ENCODE measurements at places on chromosomes 2 and 18.

DNA sequence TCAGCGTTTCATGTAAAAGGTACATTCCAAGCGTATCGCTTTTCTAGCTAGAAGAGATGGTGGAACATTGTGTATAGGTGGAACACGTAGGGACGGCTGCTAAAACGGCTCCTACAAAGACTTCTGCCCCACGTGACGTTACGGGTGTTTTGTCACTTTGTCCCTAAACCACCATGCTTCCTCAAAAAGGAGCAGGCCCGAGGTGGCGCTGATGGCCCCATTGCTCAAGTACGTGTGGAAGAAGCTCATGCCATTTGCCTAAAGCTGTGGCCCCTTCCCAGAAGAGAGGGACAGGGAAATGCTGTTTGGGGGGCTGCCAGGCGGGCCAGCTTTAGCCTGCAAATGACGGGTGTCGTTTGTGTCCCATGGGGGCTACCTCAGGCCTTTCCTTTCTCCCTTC lies 72.7 kb downstream of the TMEM247 start:
- DNase-seq, result no peak

- no peak for DNase-seq
Measured at GRCh38 chr2:208479342-208479741, 72.8 kb downstream of the PTH2R start.

GRCh38 chr18:25326361-25326952 lies 25.5 kb downstream of the ZNF521 start:
- no peak for DNase-seq

- DNase-seq, result no peak
Measured at GRCh38 chr18:76622651-76623050, 127.6 kb upstream of the ZNF516 start.

DNA sequence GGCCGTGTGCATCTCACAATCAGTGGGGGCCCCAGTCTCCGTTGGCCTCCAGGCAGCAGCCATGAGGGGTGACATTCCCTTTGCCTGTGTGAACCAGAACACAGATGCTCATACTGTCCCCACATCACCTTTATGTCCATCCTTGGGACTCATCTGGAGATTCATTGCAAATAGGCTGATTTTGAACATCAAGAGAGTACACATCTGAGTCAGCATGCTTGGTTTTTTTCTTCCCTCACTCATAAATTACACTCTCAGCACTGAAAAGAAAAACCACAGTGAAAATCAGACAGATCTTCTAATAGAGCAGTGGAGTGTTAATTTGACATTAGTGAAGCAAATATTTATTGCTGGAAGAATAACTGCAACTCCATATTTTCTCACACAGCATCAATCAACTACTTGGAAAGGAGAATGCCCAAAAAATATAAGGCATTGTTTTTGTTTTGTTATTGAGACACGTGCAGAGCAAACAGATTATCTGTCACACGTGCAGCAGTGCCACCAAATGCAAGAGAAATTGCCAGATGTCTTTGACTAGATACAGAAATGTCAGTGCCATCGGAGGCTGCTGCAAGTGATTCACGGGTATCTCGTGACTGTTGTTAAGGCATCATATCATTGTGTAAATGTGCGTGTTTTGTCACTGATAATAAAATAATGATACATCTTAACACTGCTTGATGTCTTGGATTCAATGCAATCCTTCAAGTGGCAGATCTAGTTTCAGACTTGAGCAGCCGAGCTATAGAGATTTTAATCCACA lies 10.9 kb downstream of the APCDD1 start:
- DNase-seq, result no peak

- no peak for DNase-seq
Measured at GRCh38 chr2:18506883-18507509, 53.5 kb downstream of the RDH14 start.

- no peak for DNase-seq
Measured at GRCh38 chr2:24261441-24261840, 86.6 kb downstream of the FAM228A start.

DNA sequence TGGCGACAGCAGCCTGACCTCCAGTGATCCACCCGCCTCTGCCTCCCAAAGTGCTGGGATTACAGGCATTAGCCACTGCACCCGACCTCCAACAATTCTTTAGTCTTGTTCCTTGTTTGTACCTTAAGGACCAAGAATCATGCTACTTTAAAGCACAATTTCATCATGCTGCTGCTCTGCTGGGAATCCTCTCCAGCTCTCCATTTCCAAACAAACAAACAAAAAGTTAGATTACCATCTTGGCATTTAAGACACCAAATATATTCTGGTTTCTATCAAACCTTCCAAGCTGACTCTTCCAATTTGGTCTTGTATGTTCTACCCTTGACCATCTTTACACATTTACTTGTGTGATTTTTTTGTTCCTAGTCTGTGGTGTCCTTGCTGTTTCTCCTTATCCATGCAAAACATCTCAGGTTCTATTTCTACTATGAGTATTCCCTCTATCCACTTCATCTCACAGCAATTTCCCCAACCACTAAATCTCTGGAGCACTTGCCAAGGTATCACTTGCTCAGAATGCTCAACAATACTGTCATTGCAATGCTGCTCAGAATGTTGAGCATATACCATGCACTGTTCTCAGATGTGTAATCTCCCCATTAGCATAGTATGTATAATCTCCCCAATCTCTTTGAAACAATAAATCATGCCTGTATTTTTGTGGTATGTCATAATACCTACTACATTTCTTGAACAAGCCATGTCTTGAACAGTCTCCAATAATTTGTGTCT lies 73.2 kb upstream of the GALNT5 start:
- DNase-seq, result no peak

DNA sequence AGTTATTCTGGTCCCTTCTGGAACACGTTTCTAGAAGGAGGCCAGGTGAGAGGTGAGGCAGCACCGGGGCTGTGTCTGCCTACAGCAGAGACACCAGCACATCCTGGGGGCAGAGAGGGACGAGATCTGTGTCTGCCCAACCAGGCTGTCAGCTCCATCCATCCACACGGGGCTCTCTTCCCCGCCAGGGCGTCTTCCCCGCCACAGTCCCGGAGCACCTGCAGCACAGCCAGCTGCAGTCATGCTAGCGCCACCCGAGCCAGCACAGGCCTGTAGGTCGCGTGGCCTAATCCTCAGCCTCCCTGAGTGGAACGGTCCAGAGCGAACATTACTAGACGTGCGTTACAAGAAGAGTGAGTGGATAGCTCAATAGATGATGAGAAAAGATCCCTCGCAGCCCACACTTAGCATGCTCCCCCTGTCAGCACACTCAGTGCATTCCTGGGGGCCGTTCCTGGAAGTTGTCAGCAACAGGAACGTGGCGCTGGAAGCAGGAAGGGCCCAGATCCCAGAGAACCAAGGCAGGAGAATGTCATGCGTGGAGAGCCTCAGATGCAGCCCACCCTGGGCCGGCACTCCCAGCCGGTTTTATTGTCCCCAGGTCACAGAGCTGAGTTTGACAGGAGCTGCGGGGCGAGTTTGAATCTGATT lies 179.0 kb downstream of the TWIST2 start:
- no peak for DNase-seq

DNA sequence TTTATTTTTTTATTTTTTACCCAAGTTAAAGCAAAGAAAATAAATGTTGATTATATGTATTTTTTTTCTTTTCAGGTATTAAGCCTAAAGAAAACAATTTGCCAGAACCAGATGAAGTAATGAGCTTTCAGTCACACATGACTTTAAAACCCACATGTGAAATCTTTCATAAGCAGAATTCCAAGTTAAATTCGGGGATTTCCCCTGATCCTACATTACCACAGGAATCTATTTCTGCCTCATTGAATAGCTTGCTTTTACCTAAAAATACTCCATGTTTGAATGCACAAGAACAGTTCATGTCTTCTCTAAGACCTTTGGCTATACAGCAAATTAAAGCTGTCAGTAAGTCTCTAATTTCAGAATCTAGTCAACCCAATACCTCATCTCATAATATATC lies 26.6 kb downstream of the GEN1 start:
- no peak for DNase-seq

DNA sequence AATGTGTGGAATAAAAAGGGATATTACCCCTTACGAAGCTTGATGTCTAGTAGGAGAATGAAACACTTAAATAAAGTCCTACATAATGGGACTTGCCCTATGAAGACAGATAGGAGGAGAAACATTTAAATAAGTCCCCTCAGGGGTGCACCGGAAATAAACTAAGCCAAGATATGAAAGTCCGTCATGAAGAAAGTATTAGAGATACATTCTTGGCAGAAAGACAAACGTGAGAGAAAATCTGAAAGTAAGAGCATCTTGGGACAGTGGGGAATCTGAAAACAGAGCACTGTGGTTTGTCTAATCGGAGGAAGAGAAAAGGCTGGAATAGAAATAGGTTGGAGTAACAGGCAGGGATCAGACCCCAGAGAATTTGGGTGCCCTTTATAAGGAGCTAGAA lies 516.9 kb upstream of the DSEL start:
- DNase-seq, result no peak

DNA sequence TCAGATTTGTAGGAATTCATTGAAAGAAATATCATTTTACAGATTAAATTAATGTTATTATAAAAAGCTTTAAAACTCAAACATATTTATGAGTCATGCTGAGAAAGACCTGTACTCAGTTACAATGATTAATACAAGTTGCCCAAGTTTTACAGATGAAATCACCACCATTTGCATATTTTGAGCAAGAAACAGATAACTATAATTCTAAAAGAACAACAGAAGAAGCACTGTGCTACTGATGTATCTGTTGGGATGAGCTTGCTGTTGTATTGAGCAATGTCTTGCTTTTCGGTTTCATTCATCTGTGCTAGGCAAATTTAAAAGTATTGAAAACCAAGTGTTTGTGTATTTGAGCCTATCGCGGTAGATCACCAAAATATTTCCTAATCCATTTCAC lies 1589.1 kb upstream of the ZEB2 start:
- no peak for DNase-seq

GRCh38 chr2:157627594-157628476 lies 829 bp downstream of the ACVR1C start:
- no peak for DNase-seq

DNA sequence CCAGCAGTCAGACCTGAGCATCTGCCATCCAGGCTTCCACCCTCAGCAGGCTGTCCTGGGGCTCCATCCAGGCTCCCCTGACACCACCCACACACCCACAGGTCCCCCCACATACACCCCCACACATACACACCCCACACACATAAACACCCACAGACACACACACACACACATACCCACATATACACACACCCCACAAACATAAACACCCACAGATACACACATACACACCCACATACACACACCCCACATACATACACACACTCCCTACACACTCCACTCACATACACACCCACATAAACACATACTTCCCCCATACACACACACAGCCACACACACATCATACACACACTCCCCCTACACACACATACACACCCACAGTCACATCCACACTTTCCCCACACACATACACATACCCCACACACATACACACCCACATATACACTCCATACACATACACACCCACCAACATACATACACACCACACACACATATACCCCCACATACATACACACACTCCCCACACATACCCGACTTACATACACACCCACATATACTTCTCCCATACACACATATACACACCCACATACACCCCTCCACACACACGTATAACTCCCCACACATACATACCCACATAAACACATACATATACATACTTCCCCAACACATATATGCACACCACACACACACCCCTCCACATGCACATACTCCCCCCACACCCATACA lies 183.3 kb upstream of the ETAA1 start:
- DNase-seq, result no peak

DNA sequence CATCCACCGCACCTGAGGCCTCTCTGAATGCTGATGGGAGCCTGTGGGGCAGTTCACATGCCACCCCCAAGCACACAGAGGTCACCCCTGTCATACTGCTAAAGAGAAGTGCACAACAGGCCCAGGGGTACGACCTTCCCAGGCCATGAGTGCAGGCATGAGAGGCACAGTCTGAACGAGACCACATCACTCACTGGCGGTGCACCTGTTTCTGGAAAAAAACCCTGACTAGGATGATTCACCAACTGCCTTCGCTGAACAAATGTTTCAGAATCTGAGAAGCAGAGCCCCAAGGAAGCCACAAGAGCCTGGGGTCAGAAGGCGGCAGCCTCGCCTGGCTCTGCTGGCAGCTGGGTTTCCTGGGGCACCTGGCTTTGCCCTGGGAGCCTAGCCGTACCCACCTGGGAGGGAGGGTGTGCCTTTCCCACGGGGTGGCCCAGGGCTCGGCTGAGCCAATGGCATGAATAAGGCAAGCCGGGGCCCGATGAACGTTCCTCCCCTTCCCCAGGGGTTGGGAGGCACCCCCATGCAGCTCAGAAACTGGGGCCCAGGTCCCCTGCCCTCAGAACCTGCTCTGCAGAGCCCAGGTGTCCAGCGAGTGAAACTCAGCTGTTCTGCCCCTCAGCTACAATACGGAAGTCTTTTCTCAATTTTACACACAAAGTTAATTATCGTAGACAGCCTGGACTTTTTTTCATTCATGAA lies 73.8 kb downstream of the HDAC4 start:
- DNase-seq, result no peak

DNA sequence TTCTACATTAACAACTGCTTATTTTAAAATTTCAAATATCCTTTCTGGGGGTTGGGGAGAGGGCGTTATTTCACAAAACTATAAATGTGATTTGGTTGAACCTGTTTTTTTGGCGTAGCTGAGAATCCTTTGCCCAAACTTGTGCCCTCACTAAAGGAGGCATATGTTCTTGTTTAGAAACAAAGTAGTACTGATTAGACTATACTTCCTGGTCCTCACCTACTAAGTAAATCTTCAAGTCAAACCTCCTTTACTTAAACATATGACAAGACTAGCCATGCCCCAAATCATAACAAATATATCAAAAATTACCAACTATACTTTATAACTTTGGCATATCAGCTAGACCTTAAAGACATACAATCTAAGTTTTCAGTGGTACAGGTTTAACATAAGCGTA lies 5.8 kb downstream of the EIF2AK3 start:
- no peak for DNase-seq

DNA sequence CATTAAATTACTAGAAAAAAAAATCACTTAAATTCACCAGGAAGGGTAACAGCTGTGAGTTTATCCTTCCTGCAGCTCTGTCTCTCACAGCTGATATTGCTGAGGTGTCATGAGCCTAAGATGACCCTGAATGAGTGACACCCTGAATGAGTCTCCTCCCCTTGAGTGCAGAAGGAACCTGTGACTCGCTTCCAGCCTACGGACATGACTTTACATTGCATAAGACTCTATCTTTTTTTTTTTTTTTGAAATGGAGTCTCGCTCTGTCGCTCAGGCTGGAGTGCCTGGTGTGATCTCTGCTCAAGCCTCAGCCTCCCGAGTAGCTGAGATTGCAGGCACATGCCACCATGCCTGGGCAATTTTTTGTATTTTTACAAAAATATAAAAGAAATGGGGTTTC lies 14.1 kb downstream of the MRO start:
- no peak for DNase-seq

DNA sequence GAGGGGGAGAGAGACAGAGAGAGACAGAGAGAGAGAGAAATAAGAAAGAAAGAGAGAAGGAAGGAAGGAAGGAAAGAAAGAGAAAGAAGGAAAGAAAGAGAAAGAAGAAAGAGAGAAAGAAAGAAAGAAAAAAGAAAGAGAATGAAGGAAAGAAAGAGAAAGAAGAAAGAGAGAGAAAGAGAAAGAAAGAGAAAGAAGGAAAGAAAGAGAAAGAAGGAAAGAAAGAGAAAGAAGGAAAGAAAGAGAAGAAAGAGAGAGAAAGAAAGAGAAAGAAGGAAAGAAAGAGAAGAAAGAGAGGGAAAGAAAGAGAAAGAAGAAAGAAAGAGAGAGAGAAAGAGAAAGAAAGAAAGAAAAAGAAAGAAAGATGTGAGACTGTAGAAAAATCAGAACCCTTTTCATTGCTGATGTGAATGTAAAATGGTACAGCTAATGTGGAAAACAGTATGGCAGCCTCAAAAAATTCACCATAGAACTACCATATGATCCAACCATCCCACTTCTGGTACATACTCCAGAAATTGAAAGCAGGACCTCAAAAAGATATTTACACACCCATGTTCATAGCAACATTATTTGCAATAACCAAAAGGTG lies 203.4 kb upstream of the POU3F3 start:
- DNase-seq, result no peak
